ENCODE measurements at places on chromosomes 3 and 15. TPM values are rescaled to one million over a fixed set of nuclear protein-coding genes. Genes with fewer than 3 reads are reported as not detected.

- no peak for DNase-seq
These were observed 645.8 kb upstream of the NR2F2 start for GRCh38 chr15:95684693-95685115.

DNA sequence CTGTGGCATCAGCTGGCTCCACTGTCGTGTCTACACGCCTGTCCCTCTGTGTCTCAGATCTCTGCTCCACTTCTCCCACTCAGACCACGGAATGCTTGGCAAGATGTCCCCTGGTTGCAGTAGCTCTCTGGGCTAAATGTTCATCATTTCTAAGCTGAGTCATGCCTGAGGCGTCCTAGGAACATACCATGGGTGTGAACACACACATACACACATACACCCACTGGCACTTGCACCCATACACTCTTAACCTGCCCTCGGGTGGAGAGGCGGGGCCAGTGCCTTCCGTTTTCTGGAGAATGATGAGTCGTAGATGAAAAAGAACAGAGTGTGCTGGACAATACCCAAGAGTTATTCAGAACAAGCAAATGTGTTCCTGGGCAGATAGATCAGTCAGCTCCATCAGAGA lies 72.4 kb downstream of the SENP2 start:
- no peak for DNase-seq

GRCh38 chr15:51647128-51647562 lies 24.6 kb upstream of the DMXL2 start:
- no peak for DNase-seq

GRCh38 chr15:27065151-27065550 lies 94.2 kb downstream of the GABRG3 start:
- DNase-seq = no peak

DNA sequence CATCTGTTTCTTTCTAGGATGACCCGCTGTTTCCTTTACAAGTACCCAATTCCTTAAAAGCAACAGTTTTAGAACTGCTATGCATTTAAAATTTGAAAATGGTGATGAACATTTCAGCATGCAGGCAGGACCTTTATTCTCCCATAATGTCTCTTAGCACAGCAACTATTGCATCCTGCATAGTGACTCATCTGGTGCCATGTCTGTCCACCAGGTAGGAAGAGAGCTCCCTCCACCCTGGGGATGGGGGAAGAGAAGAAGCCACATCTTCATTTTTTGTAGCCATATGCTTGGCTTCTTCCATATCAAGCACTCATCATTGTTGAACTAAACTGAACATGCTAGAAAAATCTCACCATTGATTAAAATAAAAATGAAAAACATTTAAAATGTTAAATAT lies 9.9 kb downstream of the GPR15 start:
- DNase-seq = no peak

Gene TOP2B
- total RNA-seq = 423 TPM
